CD8-positive, alpha-beta memory T cell (primary cell): ENCODE measurements at places on chromosomes 7 and 10. TPM values are rescaled to one million over a fixed set of nuclear protein-coding genes. Genes with fewer than 3 reads are reported as not detected.

The NXPH1 gene
- not detected for polyA plus RNA-seq

The PON1 gene
- not detected for polyA plus RNA-seq

The INA gene
- not detected for polyA plus RNA-seq

The OTUD1 gene
- 17.2 TPM for polyA plus RNA-seq

The RNF32 gene
- polyA plus RNA-seq = 0.40 TPM

The UTF1 gene
- not detected for polyA plus RNA-seq

The LRIT1 gene
- not detected for polyA plus RNA-seq

The PIP4K2A gene
- polyA plus RNA-seq = 120 TPM

DNA sequence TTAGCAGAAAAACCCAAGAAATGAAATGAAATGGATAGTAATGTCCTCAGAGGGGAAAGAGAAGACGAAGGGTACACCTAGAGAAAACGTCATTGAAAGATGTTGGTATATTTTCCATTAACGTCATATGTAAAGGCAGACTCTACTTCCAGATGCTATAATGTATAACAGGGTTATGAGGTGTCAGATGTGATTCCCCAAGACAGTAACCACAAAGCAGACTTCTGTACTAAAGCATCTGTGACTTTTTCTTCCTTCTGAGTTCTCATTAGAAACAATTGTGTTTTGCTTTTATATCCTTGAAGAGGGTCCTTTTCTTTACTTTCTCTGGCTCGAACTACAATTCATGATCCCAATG, 37.4 kb downstream of the LRRC72 start:
- no peak for DNase-seq

- no peak for DNase-seq
Observed at GRCh38 chr10:128575761-128576160, 449.5 kb upstream of the MKI67 start.

DNA sequence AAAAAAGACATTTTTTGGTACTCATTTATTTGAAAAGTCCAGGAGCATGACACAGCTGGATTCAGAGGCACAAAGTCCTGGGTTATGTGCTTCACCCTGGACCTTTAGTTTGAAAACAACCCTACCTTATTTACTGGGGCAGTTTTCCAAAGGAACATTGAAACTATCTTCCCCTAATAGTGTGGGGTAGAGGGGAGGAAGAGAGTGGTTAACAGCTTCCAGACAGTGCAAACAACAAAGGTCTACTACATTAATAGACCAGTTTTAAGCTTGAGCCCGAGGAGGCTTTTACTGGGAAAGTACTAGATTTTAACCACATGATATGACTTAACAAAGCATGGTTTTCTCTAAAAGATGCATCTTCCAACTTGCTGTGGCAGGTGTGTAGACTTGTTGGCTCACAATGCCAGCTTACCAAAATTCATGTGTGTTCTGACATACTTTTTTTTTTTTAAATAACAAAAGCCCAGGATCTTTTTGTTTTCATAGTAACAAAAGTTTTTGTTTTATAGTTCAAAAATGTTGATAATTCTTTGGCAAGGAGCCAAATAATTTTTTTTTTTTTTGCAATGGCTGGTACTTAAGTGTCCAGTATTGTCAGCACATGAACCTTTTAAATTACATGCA, 1.8 kb downstream of the GSTO1 start:
- no peak for DNase-seq

GRCh38 chr7:17357952-17358351, 59.5 kb downstream of the AHR start:
- no peak for DNase-seq

DNA sequence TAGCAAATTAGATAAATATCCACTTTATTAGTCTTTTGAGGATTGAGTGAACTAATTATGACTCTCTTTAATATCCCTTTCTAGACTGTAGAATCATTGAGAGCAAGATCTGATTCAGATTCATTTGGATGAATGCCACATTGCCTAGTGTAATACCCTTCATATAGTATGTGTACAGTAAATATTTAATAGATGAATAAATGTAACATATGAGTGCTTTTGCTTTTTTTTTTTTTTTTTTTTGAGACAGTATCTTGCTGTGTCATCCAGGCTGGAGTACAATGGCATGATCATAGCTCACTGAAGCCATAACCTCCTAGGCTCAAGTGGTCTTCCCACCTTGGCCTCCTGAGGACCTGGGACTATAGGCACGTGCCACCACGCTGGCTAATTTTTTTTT, 14.8 kb downstream of the SAMD8 start:
- DNase-seq = no peak

DNA sequence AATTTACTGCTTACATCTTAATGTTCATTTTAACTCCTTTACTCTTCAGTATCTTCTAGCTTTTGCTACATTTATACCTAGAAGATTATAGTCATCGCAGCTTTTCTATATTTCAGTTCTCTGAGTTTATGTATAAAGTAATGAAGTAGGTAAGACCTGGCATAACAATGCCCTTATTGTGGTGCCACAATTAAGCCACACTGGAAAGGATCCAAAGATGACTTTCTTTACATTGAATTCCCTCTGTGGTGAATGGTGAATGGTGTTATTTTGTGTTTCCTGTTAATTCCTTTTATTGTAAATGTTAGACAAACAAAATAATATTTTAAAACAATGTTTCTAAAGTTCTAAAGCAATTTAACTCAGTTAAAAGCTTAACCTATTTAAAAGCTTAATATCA, 36.2 kb downstream of the SEMA3D start:
- no peak for DNase-seq

GRCh38 chr7:25025218-25025671, 45.3 kb upstream of the OSBPL3 start:
- DNase-seq = no peak

GRCh38 chr10:20247891-20248708, 431.9 kb downstream of the PLXDC2 start:
- no peak for DNase-seq

DNA sequence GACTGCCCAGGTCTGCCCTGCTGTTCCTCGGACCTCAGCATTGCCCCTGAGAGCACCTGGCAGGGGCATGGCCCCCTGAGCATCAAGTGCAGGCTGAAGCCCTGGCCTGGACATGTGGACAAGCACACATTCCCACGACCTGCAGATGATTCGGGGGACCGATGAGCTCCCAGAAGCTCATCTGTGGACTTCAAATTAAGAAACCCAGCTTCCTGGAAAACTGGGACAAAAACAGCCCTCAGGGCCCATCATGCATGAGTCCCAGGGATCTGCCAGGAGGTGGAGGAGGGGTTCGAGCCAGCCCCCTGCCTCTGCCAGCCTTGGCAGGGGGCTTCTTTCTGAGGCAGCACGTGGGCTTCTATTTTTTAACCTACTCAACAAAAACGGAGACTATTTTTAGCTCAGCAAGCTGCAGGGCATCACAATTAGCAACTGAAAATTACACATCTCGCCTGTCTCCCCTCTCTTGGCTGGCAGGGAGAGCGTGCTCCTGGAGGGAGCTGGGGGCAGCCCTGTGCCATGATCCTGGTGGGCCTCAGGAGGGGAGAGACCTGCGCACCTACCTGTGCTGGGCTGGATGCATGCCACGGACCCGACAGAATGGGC, 51.8 kb downstream of the RASGEF1A start:
- peak; percentile 24 for DNase-seq

DNA sequence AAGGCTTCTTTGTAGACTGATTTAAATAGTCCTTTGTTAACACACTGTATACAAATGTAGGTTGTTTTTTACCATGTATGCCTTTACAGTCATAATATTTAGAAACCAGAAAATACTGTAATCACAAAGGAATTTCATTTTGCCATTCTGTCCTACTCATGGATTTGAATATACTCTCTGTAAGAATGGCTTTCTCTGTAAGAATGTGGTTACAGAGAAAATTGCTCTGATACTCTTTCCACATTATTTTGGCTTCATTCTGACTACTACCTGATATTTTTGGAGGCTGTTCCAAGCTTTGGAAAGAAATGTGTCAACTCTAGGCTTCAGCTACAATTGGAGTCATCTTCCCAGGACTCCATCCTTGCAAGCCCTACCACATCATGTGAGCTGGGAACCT, 23.5 kb downstream of the CH25H start:
- no peak for DNase-seq

GRCh38 chr7:138608275-138608674, 92.9 kb downstream of the SVOPL start:
- no peak for DNase-seq

- no peak for DNase-seq
Observed at GRCh38 chr7:158702944-158703343, 1.7 kb downstream of the NCAPG2 start.

- DNase-seq = no peak
Observed at GRCh38 chr10:123748711-123749110, 82.6 kb downstream of the GPR26 start.

DNA sequence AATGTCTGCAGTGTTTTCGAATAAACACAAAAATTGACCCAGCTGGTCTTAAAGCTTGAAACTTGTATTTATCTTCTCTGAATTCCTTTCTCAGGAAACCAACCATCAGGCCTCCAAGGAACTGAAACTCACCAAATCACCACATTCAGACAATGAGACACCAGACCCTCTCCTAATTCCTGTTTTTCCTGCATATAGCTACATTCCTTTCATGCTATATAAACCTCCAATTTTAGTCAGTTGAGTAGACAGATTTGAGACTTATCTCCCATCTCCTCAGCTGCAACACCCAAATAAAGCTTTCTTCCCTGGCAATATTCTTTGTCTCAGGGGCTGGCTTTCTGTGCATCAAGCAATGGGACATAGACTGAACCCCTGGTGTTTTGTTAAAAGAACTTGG, 317.0 kb downstream of the CACNA2D1 start:
- DNase-seq = no peak

GRCh38 chr7:76072243-76073148, 24.6 kb downstream of the MDH2 start:
- no peak for DNase-seq

DNA sequence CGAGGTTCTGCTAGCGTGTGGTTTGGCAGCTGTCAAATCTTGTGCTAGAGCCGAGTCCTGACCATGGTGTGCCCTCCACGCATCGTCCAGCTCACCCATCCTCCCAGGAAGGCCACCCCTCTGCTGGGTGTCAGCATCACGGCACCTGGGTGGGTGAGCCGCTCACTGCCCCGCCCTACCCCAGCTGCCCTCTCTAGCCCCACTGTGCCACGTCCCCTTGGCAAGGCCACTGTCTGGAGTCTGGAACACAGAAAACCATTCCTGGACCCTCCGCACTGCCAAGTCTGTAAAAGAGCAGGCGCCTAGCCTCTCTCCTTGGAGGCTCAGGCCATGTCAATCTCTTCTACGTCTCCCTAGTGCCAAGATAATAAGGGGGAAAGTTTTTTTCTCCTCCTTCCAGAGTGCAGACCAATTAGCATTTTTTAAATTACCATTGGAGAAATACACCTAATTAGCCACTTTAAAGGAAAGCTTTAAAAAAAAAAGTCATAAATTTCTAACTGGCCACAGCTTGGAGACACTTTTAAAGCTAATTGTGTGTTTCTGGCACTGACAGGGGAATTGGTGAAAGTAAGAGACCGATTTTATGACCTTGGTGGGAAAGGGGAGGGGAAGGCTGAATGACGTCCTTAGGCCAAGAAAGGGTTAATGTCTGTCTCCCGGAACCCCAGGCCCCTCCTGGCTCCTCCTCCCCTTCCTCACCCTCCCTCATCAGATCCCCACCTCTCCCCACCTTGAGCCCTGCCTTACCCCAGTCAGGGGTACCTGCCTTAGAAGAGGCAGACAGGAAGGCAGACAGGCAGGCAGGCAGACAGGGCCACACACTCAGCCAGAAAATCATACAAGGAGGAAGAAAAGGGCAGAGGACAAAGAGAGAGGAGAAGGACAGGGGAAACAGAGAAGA, 151.2 kb downstream of the PLXNA4 start:
- no peak for DNase-seq

- DNase-seq = no peak
Observed at GRCh38 chr7:74454021-74454924, 567 bp downstream of the GTF2IRD1 start.

- no peak for DNase-seq
Observed at GRCh38 chr10:6009961-6010360, 32.6 kb upstream of the IL15RA start.
